ENCODE measurements at places on chromosomes 5 and 9.

- no peak for DNase-seq
These were observed 8.8 kb downstream of the LHFPL2 start for GRCh38 chr5:78639791-78640190.

DNA sequence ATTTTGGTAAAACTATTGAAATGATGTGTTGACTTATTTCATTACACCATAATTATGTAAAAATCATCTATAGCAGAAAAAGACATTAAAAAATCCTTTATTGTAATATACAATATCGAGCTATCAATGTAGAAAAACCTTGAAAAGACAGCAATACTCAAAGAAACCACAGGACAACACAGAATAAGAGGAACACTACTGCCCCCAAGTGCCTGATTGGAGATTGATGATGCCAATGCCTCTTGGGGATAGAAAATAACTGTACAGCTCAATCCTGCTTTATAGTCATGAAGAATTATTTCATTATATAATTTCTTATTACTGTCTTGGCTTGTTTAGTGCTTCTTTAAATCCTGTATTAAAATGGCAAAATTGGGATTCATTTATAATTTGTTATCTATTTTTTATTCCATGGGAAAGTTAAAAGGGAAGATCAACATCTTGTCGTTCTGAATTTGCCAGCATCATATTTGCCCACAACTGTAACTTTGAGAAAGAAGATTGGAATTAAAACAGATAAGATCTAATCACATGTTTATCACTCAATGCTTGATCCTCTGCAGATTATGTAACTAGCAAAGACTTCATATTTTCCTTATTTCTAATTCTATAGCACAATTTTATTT is 337.5 kb downstream of the CDH9 start:
- no peak for DNase-seq

- DNase-seq: no peak
These were observed 96.5 kb downstream of the EHMT1 start for GRCh38 chr9:137715321-137715720.

GRCh38 chr9:80797101-80797829 is 892.1 kb downstream of the TLE1 start:
- no peak for DNase-seq

DNA sequence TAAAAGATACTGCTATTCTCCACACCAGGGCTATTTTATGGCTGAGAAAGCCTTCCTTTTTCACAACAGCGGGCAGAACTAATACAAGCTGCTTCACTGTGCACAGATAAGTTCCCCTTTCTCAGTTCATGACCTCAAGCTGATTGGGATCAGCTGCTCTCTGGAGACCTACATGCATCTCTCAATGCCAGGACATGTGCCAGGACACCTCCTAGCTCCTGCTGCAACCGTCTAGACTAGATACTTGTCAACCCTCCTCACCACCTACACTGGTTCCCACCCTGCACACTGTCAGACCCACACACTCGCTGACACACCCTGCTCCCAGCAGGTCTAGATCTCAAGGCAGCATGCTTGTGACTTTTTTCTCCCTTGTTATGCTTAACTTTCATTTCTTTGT is 39.8 kb downstream of the STARD4 start:
- DNase-seq: no peak

DNA sequence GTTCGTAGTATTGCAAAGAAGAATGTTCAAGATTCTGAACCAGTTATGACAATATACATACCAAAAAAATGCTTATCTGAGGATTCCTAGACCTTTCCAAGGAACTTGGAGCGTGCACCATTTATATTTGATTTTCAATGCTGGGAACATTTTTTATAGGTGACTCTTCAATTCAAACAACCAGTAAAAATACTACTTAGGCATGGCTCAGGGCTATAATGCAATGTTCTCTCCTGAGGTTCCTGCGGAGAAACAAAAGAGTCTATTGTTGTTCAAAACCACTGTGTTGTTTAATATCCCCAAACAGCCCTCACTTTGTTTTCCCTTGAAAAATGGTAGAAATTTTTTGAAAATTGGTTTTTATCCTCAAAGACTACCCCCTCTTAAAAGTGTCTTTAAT is 335.7 kb upstream of the IZUMO3 start:
- no peak for DNase-seq

GRCh38 chr9:70049236-70049635 is 5.6 kb downstream of the MAMDC2 start:
- peak; percentile 84 for DNase-seq

All from EL (cell line).